T follicular helper cell (primary cell): ENCODE measurements at places on chromosomes 1 and 21.

DNA sequence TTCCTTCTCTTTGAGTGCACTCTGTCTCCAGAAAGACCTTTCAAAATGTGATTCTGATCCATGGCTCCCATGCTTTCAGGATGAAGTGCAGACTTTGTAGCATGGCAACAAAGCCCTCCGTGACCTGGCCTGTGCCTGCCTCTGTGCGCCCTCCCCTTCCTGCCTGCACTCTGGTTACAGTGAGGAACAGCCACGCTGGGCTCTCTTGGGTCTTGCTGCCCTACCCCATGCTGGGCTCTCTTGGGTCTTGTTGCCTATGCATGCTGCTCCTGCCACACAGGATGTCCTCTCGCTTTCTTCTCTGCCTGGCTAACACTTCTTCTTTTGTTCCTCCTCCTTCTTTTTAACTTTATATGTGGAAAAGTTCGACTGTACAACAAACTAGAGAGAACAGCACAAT lies 28.0 kb downstream of the LMOD1 start:
- no peak for DNase-seq

DNA sequence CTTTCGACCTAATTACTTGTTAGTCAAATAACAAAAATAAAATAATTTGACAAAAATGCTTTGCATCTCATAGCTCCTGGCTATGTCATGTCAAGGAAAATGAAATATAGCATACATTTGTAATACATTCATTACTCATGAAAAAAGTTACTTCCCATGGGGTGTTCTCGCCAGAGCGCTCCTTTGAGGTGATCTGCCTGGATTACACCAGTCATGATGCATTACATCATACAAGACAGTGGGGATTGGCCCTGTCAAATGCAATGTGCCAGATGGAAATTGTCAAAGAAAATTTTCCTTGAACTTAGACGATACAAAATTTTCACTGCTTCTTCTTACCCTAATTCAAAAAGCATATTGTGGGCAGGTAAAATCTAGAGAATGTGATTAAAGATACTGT lies 215.6 kb upstream of the B3GALT2 start:
- DNase-seq, result no peak

DNA sequence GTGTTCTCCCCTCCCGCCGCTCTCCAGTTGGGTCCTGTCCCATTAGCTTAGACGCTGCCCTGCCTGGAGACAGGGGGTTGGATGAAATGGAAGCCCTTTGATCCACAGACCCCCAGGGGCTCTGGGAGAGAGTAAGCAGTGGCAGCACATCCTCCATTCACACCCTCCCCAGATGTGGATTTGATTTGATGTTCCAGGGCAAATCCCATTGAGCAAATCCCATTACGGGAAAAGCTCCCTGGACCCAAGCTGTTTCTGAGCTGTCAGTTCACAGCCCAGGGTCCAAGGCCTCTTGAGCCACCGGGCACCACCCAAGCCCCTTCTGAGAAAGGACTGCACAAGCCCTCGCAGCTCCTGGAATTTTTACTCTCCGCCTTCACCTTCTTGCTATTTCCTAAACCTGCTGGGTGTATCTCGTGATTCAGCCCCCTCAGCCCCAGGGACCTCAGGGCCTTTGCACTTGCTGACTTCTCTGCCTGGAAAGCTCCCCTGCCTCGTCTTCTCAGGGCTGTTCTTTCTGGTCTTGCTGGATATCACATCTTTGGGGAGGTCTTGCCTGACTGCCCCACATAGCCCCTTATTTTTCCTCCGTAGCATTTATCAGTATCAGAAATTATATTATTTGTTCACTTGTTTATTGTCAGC lies 101.1 kb downstream of the PAX7 start:
- no peak for DNase-seq

GRCh38 chr1:34796990-34797389 lies 4.2 kb downstream of the GJA4 start:
- no peak for DNase-seq

GRCh38 chr1:143691400-143691891 lies 280.3 kb downstream of the FAM72C start:
- DNase-seq, result no peak

DNA sequence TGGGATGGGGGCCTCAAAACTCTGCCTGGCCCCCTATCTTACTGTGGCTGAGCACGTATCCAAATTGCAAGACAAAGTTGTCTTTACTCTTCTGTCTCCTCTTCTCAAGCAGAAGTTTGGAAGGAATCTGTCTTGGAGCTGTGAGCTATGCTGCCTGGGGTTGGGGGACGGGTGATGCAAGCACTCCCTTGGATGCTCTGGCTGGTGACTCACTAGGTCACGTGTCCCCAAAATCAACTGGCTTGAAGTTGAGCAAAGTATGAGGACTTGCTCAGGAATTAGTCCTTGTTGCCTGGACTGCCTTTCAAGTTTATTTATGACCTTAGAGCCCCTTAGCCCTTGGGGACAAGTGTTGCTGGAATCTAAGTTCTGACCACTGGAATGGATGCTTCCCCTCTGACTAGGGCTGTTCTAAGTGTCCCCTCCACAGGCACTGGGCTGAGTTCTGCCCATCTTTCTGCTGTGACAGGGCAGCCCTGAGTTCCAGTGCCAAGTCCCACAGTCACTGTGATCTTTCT lies 269.5 kb downstream of the HHAT start:
- no peak for DNase-seq

GRCh38 chr1:159532922-159533321 lies 2.9 kb downstream of the OR10J5 start:
- no peak for DNase-seq

- DNase-seq, result no peak
Measured at GRCh38 chr1:38055398-38055797, 8.8 kb upstream of the POU3F1 start.

DNA sequence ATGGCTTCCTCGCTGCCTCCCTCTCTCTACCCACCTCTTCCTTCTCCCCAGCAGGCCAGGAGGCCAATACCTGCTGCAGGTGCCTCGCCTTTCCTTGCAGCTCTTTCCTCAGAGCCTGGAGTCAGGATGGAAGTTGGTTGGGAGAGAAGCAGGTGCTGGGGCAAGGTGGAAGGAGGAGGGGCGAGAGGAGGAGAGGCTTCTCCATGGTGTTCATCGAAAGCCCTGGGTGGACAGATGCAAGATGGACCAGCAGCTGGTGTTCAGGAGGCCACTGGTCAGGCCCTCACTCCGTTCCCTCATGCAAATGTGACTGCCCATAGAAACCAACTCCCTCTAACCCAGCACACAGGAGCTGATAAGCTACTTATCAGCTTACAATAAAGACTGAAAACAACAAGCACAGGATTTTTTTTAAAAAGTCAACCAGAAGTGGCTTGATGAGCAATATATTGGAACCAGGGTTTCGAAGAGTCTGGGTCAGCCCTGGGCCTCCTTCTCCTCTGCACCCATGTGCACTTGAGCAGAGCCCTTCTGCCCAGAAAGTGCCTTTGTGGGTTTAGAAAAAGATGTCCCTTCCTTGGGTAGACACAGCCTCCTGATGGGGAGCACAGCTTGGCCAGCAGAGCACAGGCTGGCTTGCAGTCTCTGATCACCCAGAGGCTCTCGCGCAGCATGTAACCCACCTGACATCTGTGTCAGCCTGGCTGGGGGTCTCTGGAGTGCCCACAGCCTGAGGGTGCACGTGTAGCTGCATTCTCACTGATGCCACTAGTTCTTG lies 16.6 kb upstream of the GSTM4 start:
- no peak for DNase-seq

DNA sequence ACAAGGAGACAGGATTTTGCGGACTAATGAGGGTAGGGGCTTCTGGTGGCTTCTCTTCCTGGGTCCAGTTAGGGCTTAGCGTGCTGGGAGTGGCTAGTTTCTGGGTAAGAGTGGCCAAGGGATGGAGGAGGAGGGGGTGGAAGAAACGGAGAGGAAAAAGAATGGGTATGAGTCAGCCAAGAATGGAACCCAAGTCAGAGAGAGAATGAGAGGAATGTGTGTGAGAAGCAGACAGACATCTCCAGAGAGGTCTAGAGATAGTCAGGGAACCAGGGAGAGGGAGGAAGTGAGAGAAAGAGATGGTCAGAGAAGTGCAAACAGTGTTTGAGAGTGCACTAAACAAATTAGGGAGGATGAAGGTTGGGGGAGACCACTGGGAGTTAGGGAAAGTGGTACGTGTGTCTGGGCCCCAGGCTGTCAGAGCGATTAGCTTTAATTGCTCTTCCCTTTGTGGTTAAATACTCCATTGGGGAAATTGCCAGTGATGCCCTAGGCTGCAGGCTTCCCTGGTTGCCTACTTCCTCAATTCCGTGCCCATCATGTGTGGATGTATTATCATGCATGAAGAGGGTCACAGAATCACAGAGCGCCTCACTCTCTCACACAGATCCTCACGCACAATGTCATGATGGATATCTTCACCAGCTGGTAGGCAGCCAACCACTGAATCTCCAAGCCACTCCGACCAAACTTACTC lies 1.4 kb downstream of the PEA15 start:
- DNase-seq, result no peak

- no peak for DNase-seq
Measured at GRCh38 chr1:169112241-169112640, 5.8 kb downstream of the ATP1B1 start.

DNA sequence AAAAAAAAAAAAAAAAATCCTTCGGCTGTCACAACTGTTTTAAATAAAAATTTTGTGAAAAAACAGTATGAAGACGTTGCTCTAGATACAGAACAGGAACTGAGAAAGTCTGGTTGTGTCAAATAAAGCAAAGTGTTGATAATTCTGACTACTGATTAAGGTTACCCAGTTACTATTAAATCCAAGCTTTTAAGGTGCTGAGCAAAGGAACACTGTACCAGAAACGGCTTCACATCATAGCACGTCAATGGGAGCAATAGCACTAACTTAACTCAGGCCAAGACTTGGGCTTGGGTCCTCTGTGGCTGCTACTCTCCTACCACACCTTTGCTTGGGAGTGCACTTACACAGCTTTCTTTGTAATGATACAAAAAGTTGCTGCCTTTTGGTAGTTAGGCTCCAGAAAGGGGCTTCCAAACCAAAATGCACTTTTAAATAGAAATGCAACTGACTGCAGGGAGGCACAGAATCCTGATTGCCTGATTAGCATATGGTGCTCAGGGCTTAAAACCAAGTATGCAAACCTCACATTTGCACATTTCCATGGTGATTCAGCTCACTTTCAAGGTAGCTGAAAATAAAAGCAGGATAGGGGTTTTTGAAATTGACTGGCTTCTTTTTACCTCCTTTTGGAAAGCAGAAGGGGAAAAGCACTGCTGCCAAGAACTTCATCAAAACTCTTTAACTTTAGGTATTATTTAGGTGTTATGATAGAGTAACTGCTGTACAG lies 6.3 kb downstream of the MCL1 start:
- DNase-seq, result no peak

DNA sequence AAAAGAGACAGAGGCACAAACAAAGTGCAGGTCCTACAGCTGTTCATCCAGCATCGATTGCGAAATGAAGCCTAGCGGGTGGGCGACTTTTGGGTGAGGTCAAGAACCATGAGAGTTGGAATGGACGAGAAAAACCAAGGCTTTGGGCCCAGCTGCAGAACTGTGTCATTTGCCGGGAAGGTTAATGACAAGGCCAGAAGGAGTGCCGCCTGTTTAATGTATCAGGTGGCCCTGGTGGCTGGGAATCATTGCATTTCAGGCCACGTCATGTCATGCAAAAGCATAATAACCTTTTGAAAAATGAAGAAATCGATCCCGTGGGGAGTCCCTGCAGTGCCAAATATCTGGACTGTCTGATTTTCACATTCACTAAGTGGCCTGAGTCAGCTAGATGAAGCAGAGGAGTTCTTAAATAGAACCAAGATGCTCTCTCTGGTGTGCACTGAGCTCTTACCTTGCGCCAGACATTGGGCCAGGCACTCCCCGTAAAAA lies 8.1 kb upstream of the RCC2 start:
- no peak for DNase-seq

GRCh38 chr1:156727926-156728598 lies at the start of gene METTL25B:
Gene METTL25B (plus strand): TSS chr1:156728469. CDS start chr1:156729105, 636 bp downstream.
- peak; percentile 52 for DNase-seq

DNA sequence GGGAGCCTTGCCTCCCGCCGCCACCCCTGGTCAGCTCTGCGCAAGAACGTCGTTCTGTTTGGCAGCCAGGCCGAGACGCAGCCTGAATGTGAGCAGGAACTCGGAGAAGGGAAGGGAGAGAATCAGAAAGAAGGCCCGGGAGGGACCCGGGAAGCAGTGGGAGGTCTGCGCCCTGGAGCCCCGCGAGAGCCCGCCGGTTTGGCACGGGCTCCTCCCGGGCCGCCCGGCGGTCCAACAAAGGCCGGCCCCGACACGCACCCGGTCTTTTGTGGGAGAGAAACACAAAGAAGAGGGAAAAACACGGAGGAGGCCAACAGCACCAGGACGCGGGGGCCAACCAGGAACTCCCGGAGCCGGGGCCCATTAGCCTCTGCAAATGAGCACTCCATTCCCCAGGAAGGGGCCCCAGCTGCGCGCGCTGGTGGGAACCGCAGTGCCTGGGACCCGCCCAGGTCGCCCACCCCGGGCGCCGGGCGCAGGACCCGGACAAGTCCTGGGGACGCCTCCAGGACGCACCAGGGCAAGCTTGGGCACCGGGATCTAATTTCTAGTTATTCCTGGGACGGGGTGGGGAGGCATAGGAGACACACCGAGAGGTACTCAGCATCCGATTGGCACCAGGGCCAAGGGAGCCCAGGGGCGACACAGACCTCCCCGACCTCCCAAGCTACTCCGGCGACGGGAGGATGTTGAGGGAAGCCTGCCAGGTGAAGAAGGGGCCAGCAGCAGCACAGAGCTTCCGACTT lies 2.7 kb upstream of the OLIG2 start:
- DNase-seq, result no peak

DNA sequence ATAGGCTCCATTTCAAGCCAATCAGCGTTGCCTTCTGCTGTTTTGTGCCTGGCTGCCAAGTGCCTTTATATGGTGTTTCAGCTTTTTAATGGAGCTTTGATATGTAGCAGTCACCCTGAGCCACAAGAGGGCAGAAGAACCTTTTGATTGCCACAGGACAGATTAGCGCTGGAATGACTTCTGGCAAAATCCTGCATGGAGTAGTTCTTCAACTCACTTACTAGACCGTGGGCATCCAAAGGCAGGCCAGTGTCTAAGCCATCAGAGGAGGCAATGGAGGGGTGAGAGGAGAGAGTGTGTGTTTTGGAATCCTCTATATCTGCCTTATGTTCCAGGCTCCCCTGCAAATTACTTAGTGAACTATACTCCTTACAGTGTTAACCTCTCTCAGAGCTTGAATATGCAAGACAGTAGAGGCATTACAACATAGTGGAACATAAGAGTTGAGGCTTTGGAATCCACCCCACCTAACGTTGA lies 56.2 kb downstream of the ST3GAL3 start:
- DNase-seq, result peak; percentile 10

DNA sequence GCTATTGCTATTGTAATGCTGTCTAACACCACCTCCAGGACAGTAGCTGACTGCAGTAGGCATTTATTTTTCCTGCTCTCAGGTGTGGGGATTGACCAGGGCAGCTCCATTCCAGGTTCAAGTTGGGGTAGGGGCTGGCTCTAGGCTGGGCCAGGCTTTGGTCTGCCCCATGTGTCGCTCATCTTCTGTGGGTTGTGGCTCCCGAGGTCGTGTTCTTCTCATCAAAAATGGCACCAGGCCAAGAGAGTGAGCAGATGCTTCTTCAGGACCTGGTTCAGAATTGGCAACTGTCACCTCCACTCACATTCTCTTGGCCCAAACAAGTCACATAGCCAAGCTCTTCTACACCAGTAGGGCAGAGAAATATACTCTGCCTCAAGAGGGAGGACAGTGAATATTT lies 133.7 kb downstream of the PTPRU start:
- no peak for DNase-seq

- no peak for DNase-seq
Measured at GRCh38 chr1:243507672-243508302, 251.9 kb downstream of the SDCCAG8 start.

- no peak for DNase-seq
Measured at GRCh38 chr1:146039844-146040194, 18.3 kb upstream of the HJV start.
